ENCODE measurements at places on chromosomes 2 and 18. TPM values are rescaled to one million over a fixed set of nuclear protein-coding genes. Genes with fewer than 3 reads are reported as not detected.

- DNase-seq: no peak
Measured at GRCh38 chr2:132669908-132670495, at the start of gene LYPD1. TSS of gene LYPD1 (minus strand) at chr2:132670205. CDS start at chr2:132669932, 273 bp downstream.

GRCh38 chr2:155975734-155976133 is 356.8 kb downstream of the NR4A2 start:
- DNase-seq: no peak

DNA sequence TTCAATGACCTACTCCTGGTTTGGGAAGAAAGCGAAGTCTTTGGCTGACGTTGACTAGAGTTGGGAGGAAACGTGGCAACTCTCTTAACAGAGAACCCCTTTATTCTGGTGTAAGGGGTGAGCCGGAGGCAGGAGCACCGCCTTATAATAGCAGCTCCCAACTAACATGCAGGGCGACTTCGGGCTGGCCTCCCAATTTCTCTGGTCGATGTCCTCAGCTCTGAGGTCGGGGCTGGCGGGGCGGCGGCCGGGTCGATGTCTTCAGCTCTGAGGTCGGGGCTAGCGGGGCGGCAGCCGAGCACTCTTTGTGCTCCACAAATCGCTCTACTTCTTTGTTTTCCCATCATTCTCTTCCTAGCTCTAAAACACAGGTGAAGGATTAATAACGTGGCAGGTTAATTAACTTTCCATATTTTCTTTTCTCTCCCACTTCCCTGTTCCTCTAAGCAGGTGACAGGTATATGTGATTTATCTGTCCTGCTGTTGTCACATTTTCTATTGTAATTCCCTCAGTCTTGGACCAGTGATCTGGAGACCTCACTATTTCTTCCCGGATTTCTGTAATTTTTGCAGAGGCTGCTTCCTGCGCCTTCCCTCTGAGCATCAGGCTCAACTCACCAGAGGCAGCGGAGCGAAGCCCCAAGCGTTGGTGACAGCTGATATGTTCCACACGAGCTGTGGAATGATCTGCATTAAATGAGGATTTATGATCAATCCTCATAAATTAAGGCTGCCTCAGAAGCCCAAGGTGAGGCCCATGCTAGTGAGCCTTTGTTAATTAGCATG is 64.3 kb downstream of the ACKR3 start:
- no peak for DNase-seq

GRCh38 chr18:58738322-58738721 is 67.1 kb downstream of the MALT1 start:
- no peak for DNase-seq

DNA sequence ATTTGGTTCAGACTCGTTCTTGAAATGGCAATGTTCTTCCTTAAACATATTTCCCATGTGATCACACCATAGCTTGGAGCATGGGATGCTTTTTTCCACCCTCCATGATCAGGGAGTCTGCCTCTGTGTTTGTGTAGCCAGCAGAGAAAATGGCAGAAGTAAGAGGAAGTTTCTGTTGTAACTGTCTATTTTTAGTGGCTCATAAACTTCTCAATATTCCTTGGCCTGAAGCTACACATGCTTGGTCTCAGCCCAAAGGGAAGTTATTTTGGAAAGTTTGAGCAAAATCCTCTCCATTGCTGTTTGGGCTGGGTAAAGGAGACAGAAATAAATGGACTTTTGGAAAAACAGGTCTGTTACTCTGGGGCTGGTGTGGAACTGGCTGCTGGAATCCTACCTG is 33.4 kb upstream of the ITGA6 start:
- DNase-seq: no peak

DNA sequence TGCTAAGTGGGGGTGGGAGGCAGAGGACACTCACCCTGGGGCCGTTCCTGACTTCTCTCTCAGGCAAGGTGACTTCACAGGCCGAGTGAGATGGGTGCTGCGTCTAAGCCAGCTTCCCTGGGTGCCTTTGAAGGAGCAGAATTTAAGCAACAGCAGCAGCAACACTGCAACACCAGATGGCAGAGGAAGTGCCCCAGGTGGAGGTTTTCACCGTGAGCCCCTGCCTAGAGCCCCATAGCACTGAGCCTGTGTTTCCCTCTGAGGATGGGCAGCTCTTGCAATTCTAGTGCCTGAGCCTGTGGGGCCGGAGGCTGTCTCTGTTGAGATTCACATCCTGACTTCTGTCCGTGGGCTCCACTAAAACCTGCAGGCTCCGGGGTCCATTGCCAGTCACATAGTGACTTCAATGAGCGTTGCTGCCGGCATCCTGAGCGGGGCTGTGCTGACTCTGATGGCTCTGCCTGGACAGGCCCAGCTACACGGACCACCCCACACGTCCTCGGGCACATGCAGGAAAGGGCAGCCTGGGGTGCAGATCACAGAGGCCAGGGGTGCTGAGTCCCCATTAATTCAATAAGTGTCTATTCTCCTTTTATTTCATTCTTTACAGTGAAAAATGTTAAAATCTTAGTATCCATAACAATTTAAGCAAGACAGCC is 218.8 kb downstream of the SNTG2 start:
- no peak for DNase-seq

GRCh38 chr2:63012541-63012940 is 38.1 kb upstream of the OTX1 start:
- DNase-seq: no peak

DNA sequence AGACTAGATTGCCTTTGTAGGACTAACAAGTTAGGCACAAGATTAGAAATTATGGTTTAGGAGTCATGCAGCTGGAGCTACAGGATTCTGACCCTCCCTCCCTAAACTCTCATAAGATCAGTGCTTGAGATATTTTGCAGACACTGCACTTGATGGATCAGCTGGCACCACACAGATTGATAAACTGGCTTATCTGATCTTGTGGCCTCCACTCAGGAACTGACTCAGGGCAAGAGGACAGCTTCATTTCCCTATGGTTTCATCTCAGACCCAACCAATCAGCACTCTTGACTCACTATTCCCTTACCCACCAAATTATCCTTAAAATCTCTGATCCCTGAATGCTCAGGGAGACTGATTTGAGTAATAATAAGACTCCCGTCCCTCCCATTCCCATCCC is 152.3 kb downstream of the DIS3L2 start:
- DNase-seq: no peak

The NXPH2 gene
- total RNA-seq: not detected
